Stimulated activated CD8-positive, alpha-beta memory T cell treated with anti-CD3 and anti-CD28 coated beads, Interleukin-7, amount 100 ng/mL, for 1 hour (primary cell): ENCODE measurements at places on chromosomes 6 and 20.
A peak's percentile ranks its signal among the peaks of the same experiment; 100 is the strongest.

GRCh38 chr6:36272234-36272633 lies 2.4 kb downstream of the PNPLA1 start:
- DNase-seq = no peak

GRCh38 chr6:163986313-163986712 lies 571.8 kb downstream of the QKI start:
- no peak for DNase-seq

DNA sequence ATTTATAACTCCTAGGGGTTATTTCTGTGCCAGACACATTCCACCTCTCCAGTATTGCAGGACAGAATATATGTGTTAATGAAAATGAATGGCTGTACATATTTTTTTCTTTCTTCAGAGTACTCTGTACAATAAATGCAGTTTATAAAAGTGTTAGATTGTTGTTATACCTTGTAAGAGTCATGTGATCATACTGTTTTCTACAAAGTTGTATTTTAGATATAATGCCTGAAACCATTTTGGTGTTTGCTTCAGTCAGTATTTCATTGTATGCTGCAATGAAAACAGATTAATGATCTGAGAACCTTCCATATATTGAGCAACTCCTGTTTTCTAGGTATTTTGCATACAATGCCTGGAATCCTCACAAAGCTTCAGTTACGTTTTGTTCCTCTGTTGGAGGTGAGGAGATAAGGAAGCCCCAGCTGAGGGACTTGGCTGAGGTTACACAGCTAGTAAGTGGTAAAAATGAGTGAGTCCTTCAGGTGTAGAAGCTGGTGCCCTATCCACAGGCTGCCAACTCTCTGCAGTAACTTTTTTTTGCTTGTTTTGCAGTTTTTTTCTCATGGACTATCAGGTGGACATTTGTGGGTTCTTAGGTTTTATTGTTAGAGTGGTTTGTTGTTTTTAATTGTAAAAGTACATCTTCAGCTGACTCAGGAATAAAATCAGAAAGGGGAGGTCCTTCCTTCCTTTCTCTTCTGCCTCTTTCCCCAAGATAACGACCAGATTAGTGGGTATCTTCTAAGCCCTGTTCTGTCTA lies 11.6 kb downstream of the PDCD2 start:
- DNase-seq = no peak

DNA sequence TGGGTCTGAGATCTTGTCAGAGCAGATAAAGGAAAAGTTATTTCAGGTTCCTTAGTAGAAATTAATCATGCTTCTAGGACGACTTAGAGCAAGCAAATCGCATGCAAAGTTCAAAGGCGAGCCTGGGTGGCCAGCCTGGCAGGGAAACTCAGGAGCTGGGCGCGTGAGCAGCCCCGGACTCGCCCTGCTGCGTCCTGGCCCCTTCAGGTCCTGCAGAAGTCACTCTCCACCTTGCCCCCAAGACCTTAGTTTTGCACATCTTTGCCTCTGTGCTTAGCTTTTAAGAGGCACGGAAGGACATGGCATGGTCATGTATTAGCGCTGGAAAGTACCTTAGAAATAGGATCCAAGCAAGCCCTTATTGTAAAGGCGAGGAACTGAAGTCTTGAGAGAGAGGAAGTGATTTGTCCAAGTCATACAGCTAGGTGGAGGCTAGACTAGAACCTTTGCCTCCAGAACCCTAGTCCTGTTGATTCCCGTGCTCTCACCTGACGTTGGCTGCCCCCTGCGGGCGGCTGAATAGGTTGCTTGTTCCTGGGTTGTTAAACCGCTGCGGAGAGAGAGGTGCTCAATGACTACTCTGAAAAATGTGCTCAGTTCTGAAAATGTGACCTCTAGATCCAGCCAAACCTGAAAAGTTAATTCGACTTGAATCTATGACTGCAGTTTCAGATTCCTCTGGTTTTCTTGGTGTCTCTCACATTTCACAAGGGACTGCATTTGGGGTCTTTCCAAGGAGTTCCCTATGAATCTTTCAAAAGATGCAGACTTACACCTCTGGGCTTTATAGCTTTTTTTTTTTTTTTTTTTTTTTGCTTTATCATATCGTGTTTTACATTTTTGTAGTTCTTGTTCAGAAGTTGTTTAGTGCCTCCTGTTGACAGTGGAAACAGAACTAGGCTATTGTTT lies 2.7 kb downstream of the MYB start:
- peak; percentile 55 for DNase-seq

GRCh38 chr6:111243095-111243494 lies 155.8 kb downstream of the SLC16A10 start:
- no peak for DNase-seq

DNA sequence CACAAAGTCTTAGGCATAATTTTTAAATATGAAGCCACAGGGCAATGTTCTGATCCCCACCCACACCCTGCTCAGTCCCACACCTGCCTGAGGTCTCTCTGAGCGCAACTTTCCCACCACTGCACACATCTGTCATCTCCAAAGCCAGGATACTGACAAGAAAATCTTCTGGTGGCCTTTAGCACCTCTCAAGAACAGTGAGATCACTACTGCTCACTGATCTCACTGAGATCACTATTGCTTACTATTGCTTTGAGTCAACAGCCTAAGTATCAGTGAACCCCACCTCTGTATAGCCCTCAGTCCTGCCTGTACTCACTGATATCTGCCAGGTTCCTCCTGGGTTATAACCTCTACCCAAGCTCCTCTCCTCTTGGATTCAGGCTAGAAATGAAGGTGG lies 6.4 kb downstream of the TNFRSF21 start:
- DNase-seq = no peak

GRCh38 chr6:12598919-12599318 lies 117.6 kb upstream of the PHACTR1 start:
- DNase-seq = no peak

GRCh38 chr20:40875116-40876085 lies 153.2 kb upstream of the TOP1 start:
- DNase-seq = no peak

- DNase-seq = no peak
Measured at GRCh38 chr20:11158146-11158545, 484.3 kb upstream of the JAG1 start.

DNA sequence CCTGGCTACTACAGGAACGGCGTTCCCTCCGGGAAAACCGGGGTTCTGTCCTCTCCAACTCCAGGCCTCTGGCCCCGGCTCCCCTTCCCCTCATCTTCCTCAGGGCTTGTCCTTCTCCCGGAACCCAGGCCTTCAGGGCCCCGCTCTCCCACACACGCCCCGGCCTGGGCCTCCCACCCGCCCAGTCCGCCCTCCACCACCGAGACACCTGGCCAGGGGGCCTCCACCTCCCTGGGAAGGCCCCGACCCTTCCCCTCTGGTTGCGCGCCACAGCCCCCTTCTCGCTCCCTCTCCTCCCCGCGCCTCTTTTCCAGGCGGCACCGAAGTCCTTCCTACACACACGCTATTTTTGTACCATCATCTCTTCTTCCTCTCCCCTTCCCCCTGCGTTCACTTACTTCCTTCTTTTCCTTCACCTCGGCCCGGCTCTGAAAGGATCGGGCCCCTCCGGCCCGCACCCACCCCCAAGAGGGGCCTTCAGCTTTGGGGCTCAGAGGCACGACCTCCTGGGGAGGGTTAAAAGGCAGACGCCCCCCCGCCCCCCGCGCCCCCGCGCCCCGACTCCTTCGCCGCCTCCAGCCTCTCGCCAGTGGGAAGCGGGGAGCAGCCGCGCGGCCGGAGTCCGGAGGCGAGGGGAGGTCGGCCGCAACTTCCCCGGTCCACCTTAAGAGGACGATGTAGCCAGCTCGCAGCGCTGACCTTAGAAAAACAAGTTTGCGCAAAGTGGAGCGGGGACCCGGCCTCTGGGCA lies 1.3 kb upstream of the SIRPA start:
- DNase-seq = no peak

GRCh38 chr6:52325695-52326471 lies 36.1 kb upstream of the PAQR8 start:
- no peak for DNase-seq

DNA sequence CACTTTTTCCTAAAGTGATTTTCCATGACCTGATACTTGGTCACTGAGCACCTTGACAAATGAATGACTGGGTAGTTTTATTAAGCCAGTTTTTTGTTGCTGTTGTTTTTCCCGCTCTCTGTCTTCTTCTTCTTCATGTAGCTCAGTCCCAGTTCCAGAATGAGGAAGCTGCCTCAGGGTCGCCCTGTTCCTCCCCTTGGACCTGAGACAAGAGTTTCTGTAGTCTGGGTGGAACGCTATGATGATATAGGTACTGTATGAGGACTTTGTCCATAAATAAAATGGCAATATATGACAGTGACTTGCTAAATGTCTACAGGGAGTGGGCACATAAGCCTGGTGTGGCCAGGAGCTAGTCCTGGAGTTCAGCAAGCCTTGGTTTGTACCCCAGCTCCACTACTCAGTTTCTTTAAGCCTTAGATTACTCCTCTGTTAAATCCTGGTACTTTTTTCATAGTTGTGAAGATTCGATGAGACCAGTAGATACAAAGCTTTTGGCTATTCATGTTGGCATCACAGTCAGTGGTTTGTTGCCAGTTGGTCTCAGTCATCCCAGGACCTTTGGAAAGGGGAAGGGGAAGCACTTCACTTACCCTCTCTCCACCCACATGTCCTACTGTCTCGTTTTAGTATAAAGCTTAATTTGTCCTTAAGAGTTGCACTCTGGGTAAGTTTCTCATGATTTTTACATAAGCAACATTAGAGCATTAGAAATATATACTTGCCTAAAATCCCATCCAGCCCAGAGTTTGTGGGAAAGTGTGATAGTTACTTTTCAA lies 11.1 kb upstream of the ADIG start:
- no peak for DNase-seq

DNA sequence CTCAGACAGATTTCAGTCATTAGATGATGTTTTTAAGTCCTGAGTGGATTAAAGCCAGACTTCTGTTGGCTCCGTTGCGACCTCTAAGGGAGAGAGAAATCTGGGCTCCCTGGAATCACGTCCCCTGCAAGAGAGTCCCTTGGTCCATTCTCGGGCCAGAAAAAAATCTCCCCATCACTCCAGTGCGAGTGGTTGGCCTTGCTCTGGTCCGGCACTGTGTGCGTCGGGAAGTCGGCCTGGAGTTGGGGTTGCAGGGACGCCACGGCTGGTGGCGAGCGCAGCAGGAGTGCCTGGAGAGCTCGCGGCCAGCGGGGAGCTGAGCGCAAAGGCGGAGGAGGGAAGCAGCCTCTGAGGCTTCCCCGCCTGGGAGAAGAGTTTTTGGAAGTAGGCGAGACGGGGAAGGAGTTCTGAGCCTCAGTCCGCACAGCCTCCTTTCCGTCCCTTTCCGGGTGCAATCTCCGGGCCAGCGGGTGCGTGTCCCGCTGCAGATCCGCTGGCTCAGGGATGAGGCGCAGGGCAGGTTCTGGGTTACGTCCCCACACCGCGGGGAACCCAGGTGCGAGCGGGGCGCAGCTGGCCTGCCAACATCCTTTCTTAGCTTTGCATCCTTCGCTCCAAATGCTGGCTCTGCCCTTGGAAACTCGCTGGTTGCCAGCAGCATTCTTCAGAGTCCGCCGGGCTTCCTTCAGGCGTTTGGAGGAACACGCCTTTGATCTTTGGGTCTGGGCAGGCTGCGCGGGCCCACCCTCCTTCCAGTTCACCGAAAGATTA lies 6.8 kb downstream of the TCF21 start:
- DNase-seq = no peak
